ENCODE measurements at places on chromosomes 1 and 21.

GRCh38 chr1:52294580-52294979 is 71.4 kb downstream of the CC2D1B start:
- no peak for DNase-seq

DNA sequence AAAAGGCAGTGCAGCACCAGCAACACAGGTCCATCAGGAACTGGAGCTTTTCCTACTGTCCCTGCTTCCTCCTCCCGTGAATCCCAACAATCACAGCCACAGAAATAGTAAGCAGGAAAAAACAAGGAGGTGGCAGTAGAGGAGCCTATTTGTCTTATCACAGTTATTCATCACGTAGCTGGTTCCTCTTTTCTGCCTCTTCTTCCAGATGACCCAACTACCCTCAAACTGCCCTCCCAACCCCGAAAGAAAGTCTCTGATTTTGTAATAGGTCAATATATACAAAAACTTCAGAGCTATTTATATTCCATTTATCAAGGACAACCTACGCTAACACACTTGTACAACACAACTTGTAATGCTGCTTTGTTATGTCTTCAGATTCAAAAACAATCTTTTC is 21.4 kb downstream of the GNB1 start:
- DNase-seq, result no peak

GRCh38 chr1:27513528-27513927 is 23.6 kb upstream of the WASF2 start:
- no peak for DNase-seq

GRCh38 chr1:234774971-234775370 is 165.0 kb upstream of the IRF2BP2 start:
- no peak for DNase-seq

GRCh38 chr1:162922201-162922600 is 61.2 kb upstream of the CCDC190 start:
- DNase-seq, result no peak

DNA sequence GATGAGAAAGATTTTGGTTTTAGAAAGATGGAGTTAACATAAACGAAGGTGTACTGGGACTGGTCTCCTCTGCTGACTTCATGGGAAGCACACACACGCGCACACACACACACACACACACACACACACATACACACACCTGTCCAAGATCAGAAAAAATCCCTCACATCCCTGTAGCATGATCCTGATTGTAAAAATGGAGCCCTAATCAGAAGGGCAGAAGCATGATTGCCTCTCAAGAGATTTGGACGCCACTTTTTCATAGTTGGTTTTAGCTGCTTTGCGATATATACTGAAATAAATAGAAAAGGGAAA is 56.5 kb upstream of the LGALS8 start:
- DNase-seq, result no peak

GRCh38 chr1:177368255-177368654 is 197.5 kb downstream of the BRINP2 start:
- DNase-seq, result no peak

GRCh38 chr1:235702412-235702811 is 52.8 kb upstream of the GNG4 start:
- no peak for DNase-seq

GRCh38 chr1:13583966-13584791 is 547 bp downstream of the PDPN start:
- DNase-seq, result peak; percentile 80

DNA sequence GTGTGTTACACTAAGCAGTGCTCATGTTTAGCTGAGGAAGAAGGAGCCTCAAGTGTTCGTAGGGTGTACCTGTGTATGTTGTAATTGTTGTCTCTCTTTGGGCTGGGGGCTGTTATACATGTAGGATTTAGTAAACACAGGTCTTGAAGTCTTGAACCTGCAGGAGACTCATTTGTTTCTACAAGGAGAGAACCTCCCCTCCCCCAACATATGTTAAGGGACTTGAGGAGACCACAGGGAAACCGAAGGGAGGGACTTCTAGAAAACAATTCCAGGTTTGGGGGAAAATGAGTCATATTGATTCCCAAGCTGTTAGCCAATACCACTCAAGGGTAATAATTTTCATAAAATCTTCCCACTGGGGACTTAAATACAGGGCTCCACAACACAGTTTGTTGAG is 25.0 kb upstream of the AGBL4 start:
- DNase-seq, result no peak

DNA sequence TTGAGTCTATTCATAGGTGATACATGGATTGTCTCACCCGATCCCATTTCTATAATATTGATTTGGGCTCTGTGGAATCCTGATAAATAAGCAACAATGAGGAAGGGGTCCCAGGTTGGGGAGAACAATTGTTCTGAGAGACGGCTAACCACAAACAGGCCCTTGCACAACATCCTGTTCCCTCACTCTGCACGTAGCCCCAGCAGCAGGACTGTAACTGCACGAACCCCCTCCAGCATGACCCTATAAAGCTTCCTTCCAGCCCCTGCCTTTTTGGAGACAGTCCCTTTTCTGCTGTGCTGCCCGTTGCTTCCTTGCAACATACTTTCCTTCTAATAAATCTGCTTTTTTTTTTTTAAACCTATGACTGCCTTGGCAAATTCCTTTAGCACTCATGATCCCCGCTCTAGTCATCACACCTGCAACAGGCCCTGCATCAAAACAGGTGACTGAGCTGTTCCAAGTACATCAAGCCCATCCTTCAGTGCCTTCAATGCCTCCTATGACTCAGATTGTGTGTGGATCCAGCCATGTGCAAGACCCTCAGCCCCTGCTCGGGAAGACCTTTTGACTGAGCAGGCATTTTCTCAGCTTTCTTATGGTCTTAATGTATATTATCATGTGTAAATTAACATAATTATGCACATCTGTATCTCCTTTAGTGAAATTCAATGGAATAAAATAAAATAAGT is 63.7 kb upstream of the B3GALNT2 start:
- DNase-seq, result no peak

DNA sequence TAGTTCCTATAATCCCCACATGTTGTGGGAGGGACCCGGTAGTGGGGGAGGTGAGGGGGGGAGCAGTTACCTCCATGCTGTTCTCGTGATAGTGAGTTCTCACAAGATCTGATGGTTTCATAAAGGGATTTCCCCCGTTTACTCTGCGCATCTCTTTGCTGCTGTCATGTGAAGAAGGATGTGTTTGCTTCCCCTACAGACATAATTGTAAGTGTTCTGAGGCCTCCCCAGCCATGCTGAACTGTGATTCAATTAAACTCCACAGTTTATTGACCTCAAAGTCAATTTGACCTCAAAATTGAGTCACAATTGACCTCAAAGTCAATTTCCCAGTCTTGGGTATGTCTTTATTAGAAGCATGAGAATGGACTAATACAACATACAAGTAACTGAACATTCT is 19.7 kb downstream of the DPH5 start:
- DNase-seq, result no peak

GRCh38 chr1:240611619-240612480 is at the start of gene GREM2:
Gene GREM2 (minus strand): TSS chr1:240612155. CDS start chr1:240493475, 118,680 bp downstream.
- peak; percentile 78 for DNase-seq

GRCh38 chr21:31892686-31893085 is 19.9 kb downstream of the HUNK start:
- DNase-seq, result no peak

DNA sequence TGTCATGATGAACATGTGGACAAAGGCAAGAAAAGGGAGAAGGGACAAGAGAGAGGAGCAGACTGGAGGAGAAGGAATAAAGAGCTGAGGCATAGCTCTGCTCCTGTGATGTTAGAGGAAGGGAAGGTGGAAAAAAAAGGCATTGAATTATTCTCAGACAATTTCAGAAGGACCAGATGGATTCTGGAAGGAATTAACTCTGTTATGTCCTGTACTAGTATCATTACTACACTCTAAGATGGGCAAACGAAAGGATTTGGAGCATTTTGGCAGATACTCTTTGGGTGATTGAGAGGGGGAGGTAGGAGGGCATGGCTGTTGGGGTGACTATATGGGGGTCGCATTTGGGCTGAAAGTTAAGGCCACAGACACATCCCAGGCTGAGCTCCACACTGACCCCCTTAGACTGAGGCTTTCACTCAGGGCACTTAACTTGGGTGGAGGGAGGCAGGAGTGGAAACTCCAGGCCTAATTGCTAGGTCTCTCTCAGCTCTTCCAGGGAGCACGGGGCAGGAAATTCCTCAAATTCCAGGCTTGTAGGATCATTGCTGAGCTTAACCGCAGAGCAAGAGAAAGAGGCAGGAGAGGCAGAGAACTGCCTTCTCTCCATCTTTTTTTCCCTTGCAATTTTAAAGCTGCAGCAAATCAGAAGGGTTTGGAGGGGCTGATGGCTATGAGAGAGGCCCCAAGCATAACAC is 25.9 kb downstream of the KIRREL1 start:
- DNase-seq, result peak; percentile 81

DNA sequence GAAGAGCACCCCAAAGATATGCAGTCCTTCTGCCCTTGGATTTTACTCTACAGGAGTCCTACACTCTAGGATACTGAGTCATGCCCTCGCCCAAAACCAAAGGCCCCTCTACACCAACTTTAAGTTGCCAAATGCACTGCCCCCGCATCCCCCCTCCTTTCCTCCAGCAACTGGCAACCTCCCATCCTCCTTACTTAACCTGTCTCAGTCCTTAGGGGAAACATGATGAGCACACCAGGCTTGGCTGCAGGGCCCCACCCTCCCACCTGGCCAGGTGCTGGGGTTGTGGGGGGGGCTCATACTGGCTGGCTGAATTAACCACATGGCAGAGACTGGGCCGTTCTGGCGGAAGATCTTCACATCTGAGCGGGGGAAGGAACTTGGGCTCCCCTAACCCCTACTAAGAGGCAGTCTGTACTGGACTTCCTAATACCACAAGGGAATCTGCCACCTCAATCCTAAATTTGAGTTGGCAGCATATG is 1.2 kb downstream of the HDGF start:
- no peak for DNase-seq

DNA sequence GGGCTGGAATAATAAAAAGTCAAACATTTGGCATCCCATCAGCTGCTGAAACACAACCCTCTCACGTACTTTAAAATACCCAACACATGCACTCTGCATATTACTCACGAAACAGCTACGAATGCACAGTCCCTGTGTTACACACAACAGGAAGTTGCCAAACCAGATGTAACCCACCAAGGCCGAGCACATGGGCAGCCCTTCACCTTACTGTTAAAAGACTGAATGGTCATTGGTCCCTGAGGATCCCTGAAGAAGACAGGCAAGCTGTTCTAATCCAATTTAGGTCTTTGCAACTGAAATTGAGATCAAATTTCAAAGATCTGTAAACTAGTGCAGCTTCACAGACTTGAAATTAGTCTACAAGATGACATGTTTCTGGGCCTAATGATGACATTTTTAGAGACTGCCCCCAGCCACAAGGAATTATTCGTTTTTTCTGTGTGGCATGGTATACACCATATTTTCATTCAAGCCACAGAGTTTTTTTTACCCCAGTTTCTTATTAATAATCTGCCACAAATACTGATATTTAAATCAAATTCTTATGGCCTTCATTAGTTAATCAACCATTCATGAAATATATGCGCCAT is 25.6 kb upstream of the IER5 start:
- no peak for DNase-seq

DNA sequence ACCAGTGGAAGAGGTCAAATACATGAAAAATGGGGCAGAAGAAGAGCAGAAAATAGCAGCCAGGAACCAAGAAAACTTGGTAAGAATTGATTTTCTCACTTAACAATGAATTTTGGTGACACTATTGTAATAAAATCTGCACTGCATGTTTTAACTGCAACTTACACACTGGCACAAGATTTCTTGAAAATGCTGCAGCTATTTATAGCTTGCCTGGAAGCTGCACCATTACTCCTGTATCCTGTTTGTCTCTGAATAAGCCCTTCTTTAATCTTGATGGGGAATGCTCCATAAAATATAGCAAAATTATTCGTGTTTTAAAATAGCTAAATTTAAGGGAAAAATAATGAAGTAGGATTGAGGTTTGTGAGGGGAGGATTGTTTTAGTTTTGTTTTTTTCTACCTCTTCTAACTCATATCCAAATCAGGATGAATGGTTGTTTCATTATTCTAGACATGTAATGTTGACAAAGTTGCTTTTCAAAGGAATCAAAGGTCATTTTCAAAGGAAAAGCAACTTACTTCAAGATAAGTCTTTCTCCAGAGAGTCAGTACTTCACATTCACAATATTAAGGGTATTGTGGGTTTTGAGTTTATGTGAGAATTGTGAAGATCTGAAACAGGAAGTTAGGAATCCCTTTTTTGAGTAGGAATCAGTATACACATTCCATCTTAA is 120.9 kb downstream of the C1orf21 start:
- no peak for DNase-seq

DNA sequence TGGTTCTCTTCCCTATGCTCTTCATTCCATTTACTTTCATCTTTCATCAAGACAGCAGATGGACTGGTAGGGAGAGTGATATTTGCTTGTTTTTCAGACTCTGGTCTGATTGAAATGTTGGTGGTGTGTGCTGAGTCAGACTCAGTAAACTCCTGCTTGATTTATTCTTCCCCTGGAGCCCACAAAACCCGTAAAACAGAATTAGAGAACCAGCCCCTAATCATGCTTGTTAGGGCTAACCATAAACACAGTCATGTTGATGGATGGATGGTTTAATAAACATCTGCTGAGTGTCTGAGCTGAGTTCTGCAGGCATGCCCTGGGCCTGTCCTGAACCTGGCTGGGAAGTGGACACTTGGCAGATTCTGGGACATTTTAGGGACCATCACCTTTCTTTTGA is 24.8 kb downstream of the NOS1AP start:
- DNase-seq, result no peak

GRCh38 chr1:60126723-60127122 is 53.2 kb upstream of the C1orf87 start:
- DNase-seq, result no peak

GRCh38 chr1:64042331-64043100 is 160.9 kb upstream of the UBE2U start:
- DNase-seq, result no peak

DNA sequence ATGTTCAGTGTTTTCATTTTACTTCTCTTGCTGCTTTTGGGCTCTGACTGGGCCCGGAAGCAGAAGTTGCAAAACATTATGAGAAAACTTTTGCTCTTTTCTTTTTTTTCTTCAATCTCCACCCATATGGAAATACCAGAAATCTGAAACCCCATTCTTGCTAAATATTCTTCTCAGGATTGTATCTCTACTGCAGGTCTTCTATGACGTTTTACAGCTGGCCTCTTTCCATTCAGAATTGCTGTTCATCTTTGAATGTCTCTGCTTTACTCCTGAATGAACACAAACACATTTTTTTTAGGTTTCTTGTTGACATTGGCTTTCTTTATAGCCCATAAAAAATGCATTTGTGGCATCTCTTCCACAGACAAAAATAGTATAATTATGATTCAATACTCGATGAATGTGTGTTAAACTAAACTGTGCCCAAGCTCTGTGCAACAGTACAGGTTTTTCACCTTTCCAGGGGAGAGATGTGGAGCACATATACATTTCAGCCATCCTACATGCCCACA is 18.8 kb downstream of the PTPRC start:
- no peak for DNase-seq

DNA sequence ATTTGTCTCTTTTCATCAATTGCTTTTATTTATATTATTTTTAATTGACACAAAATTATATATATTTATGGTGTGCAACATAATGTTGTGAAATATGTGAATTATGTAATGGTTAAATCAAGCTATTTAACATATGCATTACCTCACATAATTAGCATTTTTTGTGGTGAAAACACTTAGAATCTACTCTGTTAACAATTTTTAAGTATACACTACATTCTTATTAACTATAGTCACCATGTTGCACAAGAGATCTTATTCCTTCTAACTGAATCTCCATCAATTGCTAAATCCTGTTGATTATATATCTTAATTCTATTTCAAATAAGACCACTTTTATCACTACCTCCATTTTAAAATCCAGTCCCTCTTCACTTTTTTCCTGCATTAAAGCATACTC is 42.5 kb downstream of the PLPPR5 start:
- DNase-seq, result no peak
